ENCODE measurements at places on chromosomes 4 and X.

DNA sequence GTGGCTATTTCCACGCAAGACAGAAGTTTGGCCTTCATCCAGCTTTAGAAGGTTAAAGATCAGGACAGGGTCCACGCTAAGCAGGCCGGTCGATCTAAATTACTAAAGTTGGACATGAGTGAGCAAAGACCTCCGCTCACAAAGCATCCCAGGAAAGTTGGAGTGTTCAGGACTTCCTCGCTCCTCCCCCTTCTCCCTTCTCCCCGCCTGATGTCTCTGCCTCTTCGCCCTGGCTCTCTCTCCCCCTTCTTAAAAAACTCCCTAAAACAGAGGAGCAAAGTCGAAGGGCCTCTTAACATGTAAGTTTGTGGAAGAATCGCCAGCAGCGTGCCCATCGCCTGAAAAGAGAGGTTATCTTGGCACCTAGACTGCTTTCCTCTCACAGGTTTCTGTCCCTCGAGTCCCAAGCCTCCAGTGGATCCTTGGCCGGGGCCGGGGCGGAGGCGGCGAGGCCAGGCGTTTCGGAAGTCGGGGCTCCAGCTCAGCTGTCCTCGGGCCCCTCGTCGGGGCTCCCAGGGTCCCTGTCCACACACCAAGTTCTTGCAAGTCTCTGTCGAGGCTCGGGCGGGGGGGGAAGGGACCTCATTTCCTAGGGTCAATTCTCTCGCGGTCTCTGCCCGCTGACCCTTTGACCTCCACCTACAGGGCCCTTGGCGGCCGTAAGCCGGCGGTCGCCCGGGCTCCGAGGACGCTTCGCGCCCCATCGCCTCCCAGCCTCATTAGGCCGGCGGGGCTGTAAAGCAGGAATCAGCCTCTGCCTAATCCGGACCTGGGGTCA, 7.6 kb downstream of the ZIC3 start:
- no peak for DNase-seq

GRCh38 chr4:152700151-152700550, 20.4 kb upstream of the TMEM154 start:
- DNase-seq = no peak

- DNase-seq = no peak
Measured at GRCh38 chr4:52103319-52103718, 52.2 kb downstream of the SPATA18 start.

- no peak for DNase-seq
Measured at GRCh38 chrX:138127314-138127713, 561.4 kb downstream of the ZIC3 start.

DNA sequence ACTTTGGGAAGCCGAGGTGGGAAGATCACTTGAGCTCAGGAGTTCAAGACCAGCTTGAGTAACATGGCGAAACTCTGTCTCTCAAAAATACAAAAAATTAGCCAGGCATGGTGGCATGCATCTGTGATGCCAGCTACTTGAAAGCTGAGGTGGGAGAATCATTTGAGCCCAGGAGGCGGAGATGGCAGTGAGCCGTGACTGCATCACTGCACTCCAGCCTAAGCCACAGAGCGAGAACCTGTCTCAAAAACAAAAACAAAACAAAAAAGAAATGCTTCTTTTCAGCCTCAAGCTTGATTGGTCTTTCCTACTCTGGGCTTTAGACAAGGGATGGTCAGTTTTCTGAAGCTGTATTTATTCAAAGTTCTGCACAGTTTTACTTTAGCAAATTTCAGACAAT, 15.8 kb upstream of the DHRSX start:
- no peak for DNase-seq

DNA sequence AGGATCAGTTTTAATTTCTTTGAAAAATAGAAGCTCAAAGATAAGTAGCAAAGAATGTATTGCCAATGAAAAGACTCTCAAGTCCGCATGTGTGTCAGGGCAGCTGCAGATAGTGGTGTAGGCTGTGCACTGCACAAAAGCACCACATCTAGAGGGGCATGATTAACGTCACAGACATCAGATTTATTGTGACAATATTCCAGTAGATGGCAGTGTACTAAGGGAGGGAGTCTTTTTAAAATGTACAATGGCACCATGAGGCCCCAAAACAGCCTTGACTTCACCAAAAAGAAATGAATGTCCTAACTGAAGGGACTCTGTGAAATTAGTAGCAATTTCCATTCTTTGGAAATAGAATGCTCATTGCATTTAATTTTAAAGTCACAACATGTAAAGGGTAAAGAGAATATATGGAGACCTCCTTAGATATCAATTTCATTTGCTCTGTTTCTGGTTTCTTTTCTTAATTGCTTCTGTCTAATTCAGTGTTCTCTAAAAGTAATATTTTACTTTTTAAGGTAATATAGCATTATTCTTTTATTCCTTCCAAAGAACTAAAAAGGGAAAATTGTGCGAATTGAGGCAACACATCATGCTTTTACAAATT, 98.4 kb downstream of the ZNF827 start:
- no peak for DNase-seq

DNA sequence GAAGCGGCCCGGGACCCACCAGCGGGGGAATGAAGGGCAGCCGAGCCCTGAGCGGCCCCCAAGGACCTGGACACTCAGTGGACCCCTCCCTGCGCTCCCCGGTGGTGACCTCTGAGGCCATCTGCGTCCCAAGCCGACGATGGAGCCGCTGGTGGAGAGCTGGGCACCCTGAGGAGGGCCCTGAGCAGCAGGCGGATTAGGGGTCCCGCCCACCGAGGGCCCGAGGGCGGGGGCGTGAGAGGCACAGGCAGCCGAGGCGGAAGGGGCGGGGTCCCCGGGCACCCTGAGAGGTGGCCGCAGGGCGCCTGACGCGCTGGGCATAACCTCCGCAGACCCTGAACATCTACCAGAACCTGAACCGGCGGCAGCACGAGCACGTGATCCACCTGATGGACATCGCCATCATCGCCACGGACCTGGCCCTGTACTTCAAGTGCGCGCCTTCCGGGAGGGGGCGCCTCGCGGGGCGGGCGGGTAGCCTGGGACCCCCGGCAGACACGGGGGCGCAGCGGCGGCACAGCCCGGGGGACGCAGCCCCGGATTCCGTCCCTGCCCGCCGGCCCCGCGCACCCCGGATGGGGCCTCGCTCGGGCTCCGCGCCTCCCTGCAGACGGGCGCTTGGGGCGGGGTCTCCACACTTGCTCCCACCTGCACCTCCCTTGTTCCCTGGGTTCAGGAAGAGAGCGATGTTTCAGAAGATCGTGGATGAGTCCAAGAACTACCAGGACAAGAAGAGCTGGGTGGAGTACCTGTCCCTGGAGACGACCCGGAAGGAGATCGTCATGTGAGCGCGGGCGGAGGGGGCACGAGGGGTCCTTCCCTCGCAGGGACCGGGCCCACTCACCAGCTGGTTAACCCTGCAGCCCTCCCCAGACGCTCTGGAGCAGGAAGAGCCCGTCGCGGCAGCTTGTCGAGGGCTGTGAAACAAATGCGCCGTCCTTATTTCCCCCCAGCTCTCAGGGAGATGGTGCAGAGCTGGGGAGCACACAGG, 10.3 kb downstream of the ATP5ME start:
- DNase-seq = peak; percentile 63

DNA sequence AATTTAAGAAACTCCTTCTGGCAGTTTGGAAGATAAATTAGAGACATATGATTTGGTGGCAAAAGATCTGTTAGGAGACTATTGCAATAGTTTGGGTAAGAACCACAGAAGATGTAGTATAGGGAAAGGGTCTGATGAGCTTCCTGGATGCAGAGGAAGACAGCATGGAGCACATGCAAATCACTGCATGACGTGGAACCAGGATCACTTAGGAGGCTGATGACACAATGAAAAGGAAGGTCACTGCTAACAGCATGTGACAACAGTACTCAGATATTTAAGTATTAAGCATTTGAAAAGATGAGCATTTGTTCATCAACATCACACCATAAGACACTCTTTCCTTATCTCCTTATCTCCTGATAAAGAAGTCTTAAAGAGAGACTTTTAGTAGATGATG, 167.8 kb upstream of the LDB2 start:
- DNase-seq = no peak

DNA sequence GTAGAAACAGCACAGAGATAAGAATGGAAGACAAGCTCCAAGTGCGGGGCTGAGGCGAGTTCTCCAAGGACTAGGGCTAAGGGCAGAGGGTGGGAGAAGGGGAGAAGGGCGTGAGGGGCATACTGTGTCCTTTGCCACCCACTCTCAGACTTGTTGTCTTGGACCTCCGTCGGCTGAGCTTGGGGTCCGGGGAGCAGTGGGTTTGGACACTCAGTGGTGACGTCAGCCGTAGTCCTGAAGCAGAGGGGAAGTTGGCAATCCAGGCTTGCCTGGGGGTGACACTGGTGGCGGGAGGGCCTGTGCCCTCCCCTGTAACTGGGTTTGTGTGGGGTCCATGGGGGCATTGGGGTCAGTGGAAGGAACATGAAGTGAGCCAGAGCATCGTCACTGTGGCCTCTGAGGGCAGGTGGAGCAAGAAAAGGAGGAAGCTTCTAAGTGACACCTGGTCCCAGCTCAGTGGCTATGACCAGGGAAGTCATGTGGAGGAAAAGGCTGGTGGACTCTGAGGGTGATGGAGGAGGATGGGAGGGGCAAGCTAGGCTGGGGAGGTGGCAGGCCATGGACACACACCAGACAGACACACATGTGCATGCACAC, 17.6 kb downstream of the CD99 start:
- no peak for DNase-seq

- no peak for DNase-seq
Measured at GRCh38 chrX:72095370-72095769, 36.3 kb downstream of the RTL5 start.

- no peak for DNase-seq
Measured at GRCh38 chr4:164935363-164935762, 42.1 kb downstream of the TRIM61 start.

DNA sequence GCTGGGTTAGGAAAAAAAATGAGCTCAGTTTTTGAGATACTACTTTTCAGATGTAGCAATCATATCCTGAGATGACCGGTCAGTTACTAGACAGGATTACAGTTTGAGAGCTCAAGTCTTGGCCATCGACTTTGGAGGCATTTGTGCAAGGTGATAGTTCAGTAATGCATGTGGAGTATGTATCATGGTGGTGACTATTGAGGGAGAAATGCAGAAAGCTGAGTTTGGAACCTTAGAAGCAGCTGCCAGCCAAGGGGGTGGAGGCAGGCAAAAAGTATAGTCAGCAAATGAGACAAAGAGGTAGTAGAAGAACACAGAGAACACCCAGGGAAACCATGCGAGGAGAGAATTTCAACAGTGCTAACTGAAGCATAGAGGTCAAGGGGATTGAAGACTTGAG, 48.7 kb upstream of the SLC4A4 start:
- no peak for DNase-seq

DNA sequence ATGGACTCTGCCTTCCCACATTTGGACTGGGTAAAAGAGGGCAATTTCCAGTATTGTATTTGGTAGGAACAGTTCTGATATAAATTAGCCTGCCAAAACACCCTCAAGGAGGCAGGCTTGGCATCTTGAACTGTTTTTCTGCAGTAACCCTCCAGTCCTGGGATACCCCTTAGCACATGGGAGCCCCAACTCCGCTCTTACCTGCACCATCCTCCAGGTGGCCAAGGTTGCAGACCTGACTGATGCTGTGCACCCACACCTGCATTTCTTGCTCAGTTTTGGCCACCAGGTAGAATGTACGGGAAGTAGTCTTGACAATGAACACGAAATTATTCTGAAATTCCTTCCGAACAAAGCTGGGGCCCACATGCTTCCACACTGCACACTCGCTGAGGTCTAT, 35.1 kb downstream of the GAB3 start:
- DNase-seq = no peak

DNA sequence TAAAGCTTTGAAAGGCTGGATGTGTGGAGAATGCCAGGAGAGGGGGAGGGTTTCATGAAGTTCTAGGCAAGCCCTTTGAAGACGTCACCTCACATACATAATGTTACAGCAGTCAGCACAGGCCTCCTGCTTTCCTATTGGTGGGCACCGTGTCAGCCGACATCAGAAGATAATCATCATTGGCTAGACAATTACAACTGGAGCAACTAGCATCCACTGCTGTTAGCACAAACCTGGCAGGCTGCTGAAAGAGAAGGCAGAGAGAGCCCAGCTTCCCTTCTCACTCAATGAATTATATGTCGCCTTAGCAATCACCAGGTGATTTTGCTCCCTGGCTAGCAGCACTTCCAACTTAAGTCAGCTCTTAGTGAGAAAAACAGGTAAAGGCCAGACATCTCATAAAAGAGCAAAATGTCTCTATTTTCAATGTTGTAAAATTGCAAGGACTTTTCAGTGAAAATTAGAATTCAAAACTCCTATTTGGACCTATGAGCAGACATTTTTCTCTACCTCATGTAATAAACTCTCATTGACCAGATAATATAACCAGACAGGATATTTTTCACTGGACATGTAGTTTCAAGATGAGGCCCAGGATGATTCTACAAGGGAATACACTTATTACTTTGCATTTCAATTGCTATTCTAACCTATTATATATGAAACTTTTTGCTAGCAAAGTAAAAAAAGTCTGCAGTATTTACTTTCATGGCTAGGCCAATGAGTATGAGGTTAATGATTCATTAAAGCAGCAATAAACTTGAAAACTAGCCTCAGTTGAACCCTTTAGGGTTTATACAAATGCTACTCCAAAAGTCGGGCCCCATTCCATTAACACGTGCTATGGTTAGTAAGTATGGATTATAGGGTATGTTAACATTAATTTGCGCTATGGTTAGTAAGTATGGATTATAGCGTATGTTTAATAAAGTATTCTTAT, 4.3 kb downstream of the ELOVL6 start:
- DNase-seq = peak; percentile 50

DNA sequence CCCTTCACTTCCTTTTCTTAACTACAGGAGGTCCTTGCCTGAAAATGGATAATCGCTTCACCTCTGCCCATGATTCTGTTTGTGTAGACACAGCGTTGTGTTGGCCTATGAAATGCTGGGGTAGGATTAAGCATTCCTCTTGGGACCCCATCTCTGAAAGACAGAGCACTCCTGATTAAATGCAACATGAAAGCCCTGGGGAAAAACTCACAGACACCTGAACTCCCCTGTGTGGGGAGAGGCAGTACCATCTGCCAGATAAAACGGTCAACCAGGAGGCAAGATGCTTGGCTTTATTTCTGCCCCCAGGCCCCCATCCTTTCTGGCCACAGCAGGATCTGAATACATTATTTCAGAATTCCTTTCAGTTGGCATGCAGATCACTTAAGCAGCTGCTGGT, 1.9 kb downstream of the LGI2 start:
- no peak for DNase-seq

DNA sequence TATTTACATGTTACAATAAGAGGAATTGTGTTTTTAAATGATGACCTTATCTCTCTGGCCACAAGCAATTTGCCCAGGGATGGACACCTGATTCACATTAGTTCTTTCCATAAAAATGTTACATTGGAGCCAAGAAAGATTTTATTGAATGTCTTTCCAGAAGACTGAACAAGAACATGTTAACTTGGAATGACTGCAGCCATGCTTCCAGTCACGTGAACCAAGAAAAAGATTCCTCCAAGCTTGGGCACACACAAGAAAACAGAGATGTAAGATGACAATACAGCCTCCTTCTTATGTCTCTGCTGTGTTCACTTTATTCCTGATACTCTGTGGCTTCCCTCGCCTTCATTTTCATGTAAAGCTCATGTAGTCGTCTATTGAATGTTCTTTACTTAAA, 737.6 kb downstream of the TRIML1 start:
- DNase-seq = no peak

GRCh38 chr4:78331965-78332364, 219.6 kb upstream of the ANXA3 start:
- no peak for DNase-seq
